ENCODE measurements at places on chromosomes 7 and 10. TPM values are rescaled to one million over a fixed set of nuclear protein-coding genes. Genes with fewer than 3 reads are reported as not detected.
A peak's percentile ranks its signal among the peaks of the same experiment; 100 is the strongest.

RAPGEF5 gene
- 61.5 TPM for total RNA-seq

TMEM229A gene
- total RNA-seq, result not detected

PLAC9 gene
- 155 TPM for total RNA-seq

MYL10 gene
- total RNA-seq, result not detected

- DNase-seq, result no peak
These were observed 51.1 kb downstream of the NOD1 start for GRCh38 chr7:30427296-30428070.

GRCh38 chr10:78542521-78542920, 508.9 kb downstream of the RPS24 start:
- no peak for DNase-seq

DNA sequence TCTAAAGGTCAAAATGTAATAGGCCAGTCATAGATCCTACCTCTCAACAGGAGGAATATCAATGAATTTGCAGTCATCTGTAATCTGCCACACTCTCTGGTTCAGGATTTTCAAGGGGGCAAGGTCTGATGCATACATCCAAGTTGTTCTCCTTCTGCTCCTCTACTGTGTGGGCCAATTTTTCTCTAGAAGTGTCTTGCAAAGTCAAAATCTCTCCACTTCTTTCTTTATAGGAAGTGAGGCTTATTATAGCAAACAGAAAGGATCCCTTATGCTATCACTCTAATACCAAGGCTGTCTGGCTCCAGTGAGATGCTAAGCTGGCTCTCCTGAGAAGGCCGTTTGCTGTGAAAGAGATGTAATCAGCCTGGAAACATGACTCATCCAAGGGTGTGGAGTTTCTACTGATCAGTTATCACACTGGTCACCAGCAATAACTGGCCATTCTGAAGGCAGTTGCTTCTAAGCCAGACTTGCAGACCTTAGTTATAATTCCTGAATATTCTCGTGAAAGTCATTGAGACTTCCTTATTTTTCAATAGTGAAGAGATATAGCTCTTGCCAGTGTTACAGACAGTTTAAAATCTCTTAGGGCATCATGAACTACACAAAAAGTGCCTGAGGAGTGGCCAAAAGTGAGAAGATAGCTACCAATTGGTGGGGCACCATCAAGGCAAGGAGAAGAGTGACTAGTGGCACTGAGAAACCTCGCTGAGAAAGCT, 43.2 kb upstream of the LRGUK start:
- DNase-seq, result no peak

GRCh38 chr7:75989500-75990388, 4.7 kb downstream of the TMEM120A start:
- peak; percentile 87 for DNase-seq

GRCh38 chr7:2838873-2839578, 5.1 kb downstream of the GNA12 start:
- no peak for DNase-seq

DNA sequence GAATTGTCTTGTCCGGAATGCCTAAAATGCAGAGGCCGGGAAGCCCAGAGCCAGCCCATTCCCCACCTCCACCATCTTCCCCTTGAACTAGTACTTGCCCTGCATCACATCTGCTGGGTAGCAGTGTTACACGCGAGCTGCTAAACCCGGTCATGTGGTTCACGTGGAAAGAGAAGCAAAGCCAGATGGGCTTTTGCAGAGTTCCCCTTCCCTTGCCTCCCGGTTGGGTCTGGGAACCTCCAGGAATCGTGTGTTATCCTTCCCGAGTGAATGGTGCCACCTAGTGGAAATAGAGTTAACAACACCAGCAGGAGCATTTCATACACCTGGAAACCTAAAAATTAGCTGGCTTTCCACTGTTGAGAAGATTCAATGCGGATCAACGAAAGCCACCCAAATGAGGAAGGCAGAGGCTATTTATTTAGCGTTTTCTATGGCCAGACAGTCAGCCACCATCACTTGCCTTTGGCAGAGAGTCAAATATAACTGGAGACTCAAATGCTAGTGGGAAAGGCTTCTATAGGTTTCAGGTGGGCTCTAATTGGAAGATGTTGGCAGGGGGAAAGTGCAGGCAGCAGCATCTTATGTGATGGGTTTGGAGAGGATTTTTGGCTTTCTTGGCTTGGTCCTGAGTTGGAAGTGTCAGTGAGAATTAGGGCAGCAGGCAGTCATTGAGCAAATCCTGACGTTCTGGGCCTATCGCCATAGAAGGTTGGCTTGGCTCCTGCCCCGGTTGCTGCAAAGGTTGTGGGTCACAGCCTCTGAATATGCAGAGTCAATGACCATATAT, 12.9 kb upstream of the DENND2A start:
- peak; percentile 76 for DNase-seq

DNA sequence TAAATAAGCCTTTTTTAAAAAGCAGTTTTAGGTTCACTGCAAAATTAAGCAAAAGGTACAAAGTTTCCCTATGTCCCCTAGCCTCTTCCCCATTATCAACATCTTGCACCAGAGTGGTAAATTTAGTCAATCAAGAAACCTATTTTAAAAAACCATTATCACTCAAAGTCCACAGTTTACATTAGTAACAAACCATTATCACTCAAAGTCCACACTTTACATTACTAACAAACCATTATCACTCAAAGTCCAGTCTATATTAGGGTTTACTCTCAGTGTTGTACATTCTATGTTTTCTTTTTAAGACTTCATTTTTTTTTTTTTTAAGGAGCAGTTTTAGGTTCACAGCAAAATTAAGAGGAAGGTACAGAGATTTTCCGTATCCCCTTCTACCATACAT, 74.1 kb upstream of the GPR37 start:
- DNase-seq, result no peak
